HT1080 (cell line): ENCODE measurements at places on chromosomes 2 and 18.
A peak's percentile ranks its signal among the peaks of the same experiment; 100 is the strongest.

GRCh38 chr18:28789502-28789901 lies 612.6 kb upstream of the CDH2 start:
- DNase-seq = no peak

DNA sequence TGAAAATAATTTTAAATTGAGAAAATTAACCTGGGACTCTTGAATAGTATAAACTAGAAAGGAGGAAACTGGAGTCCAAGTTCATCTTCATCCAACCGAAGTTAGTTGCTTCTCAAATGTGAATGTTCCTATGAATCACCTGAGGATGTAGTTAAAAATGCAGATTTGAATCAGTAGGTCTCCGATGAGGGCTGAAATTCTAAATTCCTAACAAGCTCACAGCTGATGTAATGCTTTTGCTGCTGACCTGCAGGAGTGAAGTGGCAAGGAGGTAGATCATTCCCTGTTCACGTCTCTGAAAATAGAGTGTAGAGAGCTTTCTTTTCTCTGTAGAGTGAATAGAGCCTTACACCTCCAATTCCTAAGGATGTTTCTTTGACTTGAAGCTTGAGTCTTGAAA lies 685.5 kb downstream of the CPS1 start:
- DNase-seq = no peak

DNA sequence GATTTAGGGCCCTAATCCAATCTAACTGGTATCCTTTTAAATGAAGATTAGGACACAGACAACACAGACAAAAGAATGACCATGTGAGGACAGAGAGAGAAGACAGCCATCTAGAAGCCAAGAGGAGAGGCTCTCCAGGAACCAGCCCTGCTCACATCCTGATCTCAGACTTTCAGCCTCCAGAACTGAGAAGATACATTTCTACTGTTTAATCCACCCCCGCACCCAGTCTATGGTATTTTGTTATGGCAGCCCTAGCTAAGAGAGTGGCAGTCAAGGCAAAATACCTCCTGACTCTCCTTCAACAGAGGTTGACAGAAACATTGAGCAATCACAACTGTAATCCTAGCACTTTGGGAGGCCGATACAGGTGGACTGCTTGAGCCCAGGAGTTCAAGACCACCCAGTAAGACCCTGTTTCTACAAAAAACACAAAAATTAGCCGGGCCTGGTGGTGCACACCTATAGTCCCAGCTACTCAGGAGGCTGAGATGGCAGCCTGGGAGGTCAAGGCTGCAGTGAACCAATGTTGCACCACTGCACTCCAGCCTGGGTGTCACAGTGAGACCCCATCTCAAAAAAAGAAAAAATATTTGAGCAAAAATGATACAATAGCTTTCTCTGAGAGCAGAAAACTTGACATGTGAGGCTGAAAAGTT lies 34.7 kb downstream of the WDR33 start:
- no peak for DNase-seq

DNA sequence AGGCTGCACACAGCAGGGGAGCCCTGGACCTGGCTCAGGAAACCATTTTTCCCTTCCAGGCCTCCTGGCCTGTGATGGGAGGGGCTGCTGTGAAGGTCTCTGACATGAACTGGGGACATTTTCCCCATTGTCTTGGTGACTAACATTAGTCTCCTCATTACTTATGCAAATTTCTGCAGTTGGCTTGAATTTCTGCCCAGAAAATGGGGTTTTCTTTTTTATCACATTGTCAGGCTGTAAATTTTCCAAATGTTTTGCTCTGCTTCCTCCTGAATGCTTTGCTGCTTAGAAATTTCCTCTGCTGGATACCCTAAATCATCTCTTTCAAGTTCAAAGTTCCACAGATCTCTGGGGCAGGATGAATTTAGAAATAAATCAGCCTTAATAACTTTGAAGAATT lies 78.2 kb downstream of the EHBP1 start:
- no peak for DNase-seq

DNA sequence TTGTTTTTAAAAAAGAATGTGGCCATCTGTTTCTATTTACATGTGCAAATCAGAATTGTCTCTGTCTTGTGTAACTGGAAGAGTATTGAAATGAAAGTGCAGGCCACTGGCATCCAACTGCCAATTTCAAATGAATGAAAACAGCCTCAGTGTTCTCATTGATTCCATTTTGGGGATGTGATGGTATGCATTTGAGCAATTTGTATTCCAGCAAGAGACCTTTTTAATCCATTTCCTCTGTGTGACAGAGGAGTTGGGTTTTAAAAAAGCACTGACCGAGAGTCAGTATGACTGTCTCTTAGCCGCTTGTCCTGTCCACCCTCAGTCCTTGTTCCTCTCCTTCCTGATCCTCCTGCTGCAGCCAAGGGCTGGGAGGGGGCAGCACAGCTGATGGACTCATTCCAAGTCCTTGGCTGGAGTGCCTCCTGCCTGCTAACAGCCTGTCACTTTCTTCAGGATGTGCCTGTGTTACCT lies 50.0 kb downstream of the ASAP2 start:
- peak; percentile 44 for DNase-seq

- peak; percentile 6 for DNase-seq
Measured at GRCh38 chr2:6667326-6667725, 198.4 kb downstream of the CMPK2 start.

DNA sequence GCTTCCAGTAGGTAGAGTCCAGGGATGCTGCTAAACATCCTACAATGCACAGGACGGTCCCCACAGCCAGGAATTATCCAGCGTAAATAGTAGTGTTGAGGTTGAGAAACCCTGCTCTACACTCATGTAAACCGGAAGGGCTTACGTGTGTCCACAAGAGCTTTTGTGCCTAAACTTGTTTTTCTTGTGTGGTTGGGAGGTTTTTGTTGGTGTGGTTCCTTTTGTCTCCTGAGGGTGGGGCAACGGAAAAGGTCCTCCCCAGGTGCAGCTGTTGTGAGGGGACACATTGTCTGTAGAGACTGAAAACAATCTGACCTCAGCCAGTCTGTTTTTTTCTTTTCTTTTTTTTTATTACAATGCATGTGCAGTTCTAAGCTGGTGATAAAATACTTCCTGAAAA lies 72.7 kb upstream of the MGAT5 start:
- DNase-seq = no peak

DNA sequence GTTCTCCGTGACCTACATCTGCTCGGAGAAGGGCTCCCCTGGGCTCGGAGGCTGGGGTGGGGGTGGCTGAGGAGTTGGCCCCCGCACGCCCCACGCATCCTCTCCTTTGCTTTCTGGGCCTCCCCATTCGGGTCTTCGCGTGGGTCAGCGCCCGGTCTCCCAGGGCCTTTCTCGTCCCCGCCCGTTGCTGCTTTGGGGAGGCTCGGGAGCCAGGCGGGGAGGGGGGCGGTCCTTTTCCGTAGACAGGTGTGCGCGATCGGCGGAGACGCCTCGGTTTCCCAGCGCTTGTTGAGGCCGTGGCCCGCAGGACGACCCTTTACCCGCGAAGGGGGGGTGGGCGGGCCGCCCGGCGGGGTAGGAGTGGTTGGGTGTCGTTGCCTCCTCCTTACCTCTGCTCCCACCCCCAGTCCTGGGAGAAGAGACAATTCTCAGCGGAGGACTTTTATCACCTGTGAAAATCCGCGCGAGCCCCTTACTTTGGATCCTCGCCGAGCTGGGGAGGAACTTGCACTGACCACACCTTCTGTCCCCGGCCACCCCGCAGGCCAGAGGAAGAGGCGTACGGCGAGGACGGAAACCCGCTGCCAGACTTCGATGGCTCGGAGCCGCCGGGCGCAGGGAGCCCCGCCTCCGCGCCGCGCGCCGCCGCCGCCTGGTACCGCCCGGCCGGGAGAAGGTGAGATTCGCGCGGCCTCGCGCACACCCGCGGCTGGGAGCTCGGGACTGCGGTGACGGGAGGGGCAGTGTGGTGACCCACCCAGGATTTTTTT lies 2.6 kb downstream of the ADCYAP1 start:
- DNase-seq = no peak

DNA sequence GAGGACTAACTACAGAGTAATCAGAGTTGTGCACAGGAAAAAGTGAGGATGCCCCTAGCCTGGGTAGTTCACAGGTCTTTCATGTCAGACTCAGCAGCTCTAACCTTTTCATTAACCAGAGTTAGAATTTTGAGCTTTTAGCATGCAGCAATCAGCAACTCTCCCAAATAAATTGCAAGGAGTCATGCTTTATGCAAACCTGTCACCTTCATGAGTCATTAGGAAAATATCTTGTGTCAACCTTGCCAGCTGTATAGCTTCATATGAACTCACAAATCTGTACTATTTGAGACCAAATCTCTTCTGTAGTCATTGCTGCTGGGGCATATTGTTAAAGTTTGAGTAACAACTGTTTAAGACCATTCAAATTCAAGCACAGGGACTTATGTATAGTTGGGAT lies 382.3 kb upstream of the NT5C1B start:
- peak; percentile 53 for DNase-seq

DNA sequence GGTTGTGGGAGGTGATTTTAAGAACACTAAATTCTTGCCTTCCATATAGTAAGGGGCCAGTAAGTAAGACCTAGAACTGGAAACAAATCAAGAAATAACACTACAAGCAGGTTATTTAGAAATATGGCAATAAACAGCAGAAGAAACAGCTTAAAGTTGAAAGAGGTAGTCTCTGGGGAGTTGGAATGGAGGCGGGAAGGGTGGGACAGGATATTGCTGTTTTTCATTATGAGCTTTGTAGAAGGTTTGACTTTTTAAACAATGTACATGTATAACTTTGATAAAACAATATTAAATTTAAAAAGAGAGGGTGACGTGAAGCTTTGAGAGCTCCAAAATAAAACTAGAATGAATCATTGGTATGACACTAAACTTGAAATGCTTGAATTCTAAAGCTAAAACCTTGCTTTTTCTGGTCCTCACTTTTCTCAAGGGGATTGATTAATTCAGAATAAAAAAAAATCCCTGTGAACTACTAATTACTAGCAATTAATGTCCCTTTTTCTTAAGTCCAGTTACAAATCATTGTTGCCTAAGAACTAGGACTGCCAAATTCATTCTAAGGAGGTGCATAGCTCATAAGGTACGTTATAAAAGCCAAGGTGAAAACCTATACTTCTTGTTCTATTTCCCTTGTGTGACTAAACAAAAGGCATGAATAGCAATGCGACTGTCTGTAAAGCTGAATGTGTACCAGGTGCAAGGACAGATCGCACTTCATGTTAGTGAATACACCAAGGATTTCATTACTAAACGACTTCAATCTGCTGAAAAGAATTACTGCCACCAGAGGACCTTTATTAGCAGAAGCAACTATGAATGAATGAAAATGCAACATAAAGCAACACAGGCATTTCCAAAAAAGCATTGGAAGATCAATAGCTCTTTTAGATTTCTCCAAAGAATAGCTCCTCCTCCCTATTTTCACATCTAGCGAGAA lies 177.5 kb downstream of the RBM43 start:
- no peak for DNase-seq

- DNase-seq = no peak
Measured at GRCh38 chr18:55506074-55506473, 81.9 kb downstream of the TCF4 start.

DNA sequence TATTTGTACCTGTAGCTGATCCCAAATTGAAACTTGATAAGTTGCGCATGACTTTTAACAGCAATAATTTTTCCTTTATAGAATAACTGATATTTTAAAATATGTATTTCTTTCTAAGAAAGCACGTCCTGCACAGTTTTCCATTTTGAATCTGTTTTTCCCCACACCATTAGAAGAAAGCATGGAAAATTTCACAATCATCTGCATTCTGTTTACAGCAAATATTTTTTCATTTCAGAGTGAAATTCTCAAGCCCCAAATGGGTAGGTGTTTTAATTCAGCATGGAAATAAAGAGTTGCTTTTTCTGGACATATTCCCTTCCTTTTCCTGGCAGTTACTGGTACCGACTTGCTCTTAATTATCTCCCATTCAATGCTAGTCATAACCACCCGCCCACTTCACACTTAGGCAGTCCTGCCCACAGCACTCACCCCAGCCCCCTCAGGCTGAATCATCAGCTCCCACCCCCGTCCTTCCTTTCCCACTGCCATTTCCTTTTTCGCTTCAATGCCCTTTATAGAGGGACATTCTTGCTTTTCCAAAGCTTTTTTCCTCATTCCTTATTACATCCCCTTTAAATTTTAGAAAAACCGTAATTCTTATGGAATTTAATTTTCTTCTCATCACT lies 89.2 kb upstream of the GLS start:
- DNase-seq = peak; percentile 76

DNA sequence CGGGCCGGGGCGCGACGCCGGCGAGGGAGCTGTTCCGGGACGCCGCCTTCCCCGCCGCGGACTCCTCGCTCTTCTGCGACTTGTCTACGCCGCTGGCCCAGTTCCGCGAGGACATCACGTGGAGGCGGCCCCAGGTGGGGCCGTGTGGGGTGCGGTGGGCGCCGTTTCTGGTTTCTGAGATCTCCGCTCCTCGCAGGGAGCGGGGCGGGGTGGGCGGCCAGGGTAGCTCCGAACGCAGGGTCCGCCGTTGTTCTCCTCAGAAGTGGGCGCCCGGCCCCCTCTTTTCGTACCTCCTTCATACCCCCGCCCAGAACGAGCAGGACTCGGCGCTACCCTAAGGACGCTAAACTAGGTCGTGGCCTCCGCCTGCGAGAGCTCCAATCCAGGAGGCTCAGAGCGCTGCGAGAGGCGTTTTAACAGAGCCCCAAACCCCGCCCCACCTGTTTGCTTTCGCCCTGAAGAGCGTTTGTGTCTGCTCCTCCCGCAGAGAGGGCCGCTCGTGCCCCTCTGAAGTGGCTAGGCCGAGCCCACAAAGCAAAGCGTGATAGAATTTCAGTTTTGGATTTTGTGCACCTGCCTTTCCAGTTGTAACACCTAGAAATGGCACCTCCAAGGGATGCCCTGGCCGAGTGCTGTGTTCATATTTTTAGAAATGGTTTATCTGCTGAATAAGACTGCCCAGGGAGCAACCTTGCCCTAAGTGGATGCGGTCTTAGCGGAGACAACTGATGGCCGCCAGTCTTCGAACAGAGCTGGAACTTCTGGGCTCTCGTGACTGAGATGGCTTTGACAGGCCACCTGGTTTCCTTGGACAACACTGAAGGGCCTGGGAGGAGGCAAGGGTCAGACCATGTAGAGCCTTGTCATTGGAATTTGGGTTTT lies 626 bp downstream of the CAPN10 start:
- no peak for DNase-seq
